Cardiac septum (tissue), 1 donor: ENCODE measurements at places on chromosomes 12 and 14. TPM values are rescaled to one million over a fixed set of nuclear protein-coding genes. Genes with fewer than 3 reads are reported as not detected.

TMEM117 gene
- total RNA-seq = 7.5 TPM

KRT72 gene
- not detected for total RNA-seq

ING4 gene
- 20.6 TPM for total RNA-seq

KERA gene
- total RNA-seq = 0.19 TPM

DAD1 gene
- total RNA-seq = 134 TPM

CLEC1A gene
- 2.2 TPM for total RNA-seq

CLEC4E gene
- not detected for total RNA-seq

LTB4R gene
- total RNA-seq = 1.8 TPM

EXOC3L4 gene
- 0.46 TPM for total RNA-seq

KIAA0586 gene
- total RNA-seq = 17.0 TPM

SLC25A21 gene
- 0.24 TPM for total RNA-seq

NOVA1 gene
- total RNA-seq = 4.4 TPM

EPYC gene
- total RNA-seq = not detected

GPD1 gene
- 5.1 TPM for total RNA-seq

BDKRB2 gene
- total RNA-seq = 0.57 TPM

TOMM20L gene
- total RNA-seq = not detected

ATXN3 gene
- total RNA-seq = 17.6 TPM

REP15 gene
- total RNA-seq = 3.6 TPM

ATF1 gene
- total RNA-seq = 26.4 TPM

DLK1 gene
- total RNA-seq = 1.2 TPM

SAMD15 gene
- total RNA-seq = 0.11 TPM

NPFF gene
- not detected for total RNA-seq

ARG2 gene
- total RNA-seq = 1.6 TPM

CLEC2D gene
- 4.7 TPM for total RNA-seq

KCNMB4 gene
- total RNA-seq = 1.6 TPM

ACOT6 gene
- total RNA-seq = not detected

ETFBKMT gene
- total RNA-seq = 5.7 TPM

SDR9C7 gene
- total RNA-seq = 0.27 TPM

PSME2 gene
- 49.7 TPM for total RNA-seq

LPAR5 gene
- total RNA-seq = 2.6 TPM

CMTM5 gene
- total RNA-seq = not detected

PPP1R1A gene
- total RNA-seq = 37.9 TPM

NUP107 gene
- total RNA-seq = 23.1 TPM

SERPINA12 gene
- total RNA-seq = not detected

MORN3 gene
- 0.08 TPM for total RNA-seq

ANKRD33 gene
- total RNA-seq = not detected

PLD4 gene
- 0.51 TPM for total RNA-seq

ALKBH2 gene
- total RNA-seq = 9.7 TPM

FBXW8 gene
- total RNA-seq = 10.4 TPM

BHLHE41 gene
- 33.3 TPM for total RNA-seq

WSCD2 gene
- 0.40 TPM for total RNA-seq

OAS3 gene
- total RNA-seq = 6.4 TPM

NDRG2 gene
- total RNA-seq = 304 TPM

EXOC5 gene
- total RNA-seq = 60.9 TPM

LBHD2 gene
- total RNA-seq = not detected

EFS gene
- 3.7 TPM for total RNA-seq

ADGRD1 gene
- 54.6 TPM for total RNA-seq

CLEC6A gene
- total RNA-seq = not detected

SLC4A8 gene
- 0.86 TPM for total RNA-seq

ASB2 gene
- 156 TPM for total RNA-seq
